ENCODE measurements at places on chromosomes 7 and 10.

DNA sequence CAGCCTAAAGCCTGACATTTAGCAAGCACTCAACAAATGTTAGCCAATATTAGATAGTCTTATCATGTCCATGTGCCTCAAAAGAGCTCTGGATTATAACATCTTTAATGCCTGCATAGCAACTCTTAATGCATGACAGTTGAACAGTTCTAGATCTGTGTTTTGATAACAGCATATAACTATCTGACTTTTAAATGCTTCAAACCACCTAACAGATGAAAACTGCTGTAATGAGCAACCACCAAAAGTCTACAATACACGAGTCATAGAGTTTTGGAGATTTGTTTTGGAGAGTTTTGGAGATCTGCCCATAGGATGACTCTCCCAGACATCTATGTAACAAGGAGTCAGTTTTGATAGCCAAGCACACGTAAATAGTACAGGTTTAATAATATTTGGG, 227.3 kb downstream of the TWIST1 start:
- DNase-seq: no peak

DNA sequence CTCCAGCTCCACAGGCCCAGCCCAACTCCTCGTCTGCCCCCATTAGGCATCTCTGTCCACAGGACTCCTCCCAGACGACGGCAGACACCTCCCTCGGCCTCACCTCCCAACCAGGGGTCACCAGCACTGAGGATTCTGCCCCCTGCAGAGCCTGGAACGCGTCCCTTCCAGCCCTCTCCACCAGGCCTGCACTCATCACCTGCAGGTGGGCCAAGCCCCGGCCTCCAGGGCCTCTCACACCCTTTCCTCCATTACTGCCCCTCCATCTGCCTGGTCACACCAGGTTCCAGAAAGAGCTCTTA, 42.7 kb upstream of the PDGFA start:
- DNase-seq: no peak

DNA sequence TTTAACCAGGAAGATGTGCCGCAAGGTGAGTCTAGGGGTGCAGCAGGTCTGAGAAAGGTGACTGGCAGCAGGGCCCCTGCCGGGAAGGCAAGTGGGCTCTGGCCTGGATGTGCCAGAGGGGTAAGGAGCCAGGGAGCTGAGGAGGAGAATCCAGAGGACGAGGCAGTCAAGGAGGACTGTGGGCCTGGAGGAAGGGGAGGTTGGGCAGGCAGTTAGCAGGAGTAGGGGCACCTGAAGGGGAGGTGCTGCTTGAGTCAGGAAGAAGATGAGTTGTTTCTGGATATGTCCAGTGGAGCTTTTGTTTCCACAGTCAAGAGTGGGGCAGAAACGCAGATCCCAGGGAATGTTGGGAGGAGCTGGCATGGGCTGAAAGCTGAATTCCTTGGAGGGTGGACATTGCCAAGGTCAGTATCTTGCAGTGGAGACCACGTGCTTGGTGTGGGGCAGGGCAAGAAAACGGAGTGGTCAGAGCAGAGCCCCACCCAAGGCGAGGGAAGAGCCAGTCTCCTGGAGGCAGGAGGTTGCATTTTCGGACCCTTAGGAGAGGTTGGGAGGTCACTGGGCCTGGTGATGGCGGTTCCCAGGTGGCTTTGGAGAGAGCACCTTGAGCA, 34.0 kb downstream of the MINDY4 start:
- no peak for DNase-seq

GRCh38 chr7:108190891-108191290, 60.7 kb upstream of the LAMB4 start:
- DNase-seq: no peak

- DNase-seq: no peak
Measured at GRCh38 chr7:151135525-151135845, 32.0 kb downstream of the GBX1 start.

GRCh38 chr7:157077986-157078644, 60.6 kb upstream of the UBE3C start:
- no peak for DNase-seq

DNA sequence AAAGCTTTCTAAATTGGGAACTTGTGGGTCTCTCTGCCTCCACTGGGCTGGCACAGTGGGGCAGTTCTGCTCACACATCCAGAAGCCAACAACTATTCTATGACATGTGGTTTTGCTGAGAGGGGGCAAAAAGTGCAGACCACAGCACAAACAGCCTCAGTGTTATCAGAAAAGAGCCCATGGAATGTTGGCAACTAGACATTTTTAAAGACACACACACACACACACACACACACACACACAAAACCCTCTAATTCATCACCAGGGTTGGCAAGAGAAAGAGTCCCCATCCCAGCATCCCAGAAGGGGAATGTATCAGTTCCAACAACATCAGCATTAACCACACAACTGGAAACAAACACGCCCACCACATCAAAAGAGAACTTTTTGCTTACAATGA, 117.1 kb downstream of the FGFR2 start:
- no peak for DNase-seq

DNA sequence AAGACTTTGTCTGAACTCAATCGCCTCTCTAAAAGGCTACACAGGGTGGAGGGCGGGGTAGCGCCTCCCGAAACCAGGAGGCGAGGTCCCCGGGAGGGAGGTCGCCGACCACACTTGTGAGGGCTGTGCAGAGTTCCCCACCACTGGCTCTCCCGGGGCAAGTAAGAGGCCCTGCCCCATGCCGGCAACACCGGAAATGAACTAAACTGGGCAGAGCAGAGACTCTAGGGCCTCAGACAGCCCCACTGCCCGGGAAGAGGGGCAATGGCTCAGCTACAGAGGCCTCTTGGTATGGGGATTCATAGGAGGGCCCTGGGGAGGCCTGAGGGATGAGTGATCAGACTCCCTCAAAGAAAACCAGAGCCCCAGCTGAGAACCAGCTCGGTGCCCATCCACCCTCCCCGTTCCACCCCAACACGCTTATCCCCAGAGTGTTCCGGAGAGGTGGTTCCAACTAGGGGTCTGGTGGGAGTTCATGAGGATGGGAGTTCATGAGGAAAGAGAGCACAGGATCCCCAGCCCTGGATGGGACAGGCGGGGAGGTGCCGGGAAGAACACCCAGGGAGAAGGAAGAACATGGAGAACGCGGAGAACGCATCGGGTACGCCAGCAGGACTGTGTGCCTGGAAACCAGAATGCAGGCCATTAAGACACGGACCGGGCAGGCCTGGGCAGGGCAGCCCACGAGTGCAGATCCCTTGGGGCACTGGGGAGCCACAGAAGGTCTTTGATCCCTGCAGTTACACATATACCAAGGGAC, 89.4 kb upstream of the MYL10 start:
- peak; percentile 26 for DNase-seq

- no peak for DNase-seq
Measured at GRCh38 chr7:11527707-11528106, 304.3 kb downstream of the THSD7A start.

DNA sequence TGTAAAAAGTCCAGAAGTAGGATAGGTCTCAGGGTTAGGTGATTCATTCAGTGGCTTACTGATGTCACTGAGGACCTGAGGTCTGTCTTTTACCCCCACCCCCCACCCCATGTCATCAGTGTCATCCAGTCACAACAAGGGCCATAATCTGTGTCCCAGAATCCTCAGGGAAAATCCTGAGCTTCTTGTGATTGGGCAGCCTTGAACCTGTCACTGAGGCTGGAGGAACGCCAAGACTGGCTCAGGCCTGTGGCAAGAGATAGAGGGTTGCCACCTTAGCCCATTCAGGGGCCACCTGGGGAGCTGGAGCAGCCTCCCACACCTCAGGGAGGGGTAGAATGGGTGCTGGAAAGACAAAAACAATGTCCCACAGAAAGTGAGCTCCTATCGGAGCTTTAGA, 29.7 kb downstream of the NUB1 start:
- no peak for DNase-seq

GRCh38 chr7:116171094-116171493, 39.2 kb upstream of the TES start:
- no peak for DNase-seq

- DNase-seq: no peak
Measured at GRCh38 chr10:65949526-65949925, 976.3 kb upstream of the LRRTM3 start.

- DNase-seq: no peak
Measured at GRCh38 chr10:31515116-31515515, 196.1 kb downstream of the ZEB1 start.

GRCh38 chr7:130365511-130366441, 14.5 kb upstream of the CPA1 start:
- DNase-seq: no peak

DNA sequence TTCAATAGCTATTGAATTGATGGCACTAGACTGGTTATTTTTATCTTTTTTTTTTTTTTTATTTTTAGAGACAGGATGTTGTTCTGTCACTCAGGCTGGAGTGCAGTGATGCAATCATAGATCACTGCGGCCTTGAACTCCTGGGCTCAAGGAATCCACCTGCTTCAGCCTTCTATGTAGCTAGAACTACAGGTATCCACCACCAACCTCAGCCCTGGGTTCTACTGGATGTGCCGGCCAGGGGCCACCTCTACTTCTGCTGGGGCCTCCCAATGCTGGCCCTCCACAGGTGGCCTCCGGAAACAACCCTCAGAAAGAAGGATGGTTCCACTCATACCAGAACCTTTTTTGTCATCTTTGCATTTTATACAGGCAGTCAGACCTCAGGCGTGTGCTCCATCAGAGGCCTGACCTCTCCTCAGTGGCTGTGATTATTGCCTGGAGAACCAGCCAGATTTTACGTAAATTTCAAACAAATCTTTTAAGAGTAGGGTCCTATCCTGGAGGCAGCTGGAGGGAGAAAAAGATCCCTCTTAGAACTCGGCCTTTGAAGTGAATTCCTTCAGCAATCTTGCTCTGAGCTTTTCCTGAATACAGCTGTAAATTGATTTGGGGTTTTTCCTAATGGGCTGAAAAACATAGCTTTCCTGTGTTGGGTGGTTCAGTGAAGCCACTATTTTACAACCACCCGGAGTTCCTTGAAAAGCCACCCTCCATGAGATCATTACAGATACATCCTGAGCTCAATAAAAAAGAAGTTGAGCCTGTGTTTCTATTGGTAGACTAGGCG, 110.0 kb downstream of the SPAG6 start:
- no peak for DNase-seq

GRCh38 chr7:150854066-150855000, 2.0 kb downstream of the AOC1 start:
- DNase-seq: no peak

GRCh38 chr7:121339082-121339481, 10.3 kb downstream of the WNT16 start:
- no peak for DNase-seq

DNA sequence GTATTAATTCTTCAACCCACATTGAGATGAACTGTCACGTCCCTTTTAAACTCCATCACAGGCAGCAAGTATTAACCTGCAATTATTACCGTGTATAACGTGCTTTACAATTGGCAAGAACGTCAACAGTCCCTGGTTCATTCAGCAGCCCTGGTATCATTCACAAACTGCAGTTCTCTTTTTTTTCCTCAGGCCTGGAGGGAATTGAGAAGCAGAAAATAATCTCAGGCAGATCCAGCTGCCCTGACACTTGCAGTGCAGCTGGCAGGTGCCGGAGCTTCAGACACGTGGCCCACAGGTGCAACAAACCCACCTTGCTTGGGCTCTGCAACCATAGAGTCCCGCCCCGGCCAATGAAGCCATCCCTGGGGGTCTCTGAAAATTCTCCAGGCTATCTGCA, 137.3 kb downstream of the PLXNA4 start:
- no peak for DNase-seq

GRCh38 chr7:1234049-1234880, 1.6 kb downstream of the UNCX start:
- DNase-seq: no peak

DNA sequence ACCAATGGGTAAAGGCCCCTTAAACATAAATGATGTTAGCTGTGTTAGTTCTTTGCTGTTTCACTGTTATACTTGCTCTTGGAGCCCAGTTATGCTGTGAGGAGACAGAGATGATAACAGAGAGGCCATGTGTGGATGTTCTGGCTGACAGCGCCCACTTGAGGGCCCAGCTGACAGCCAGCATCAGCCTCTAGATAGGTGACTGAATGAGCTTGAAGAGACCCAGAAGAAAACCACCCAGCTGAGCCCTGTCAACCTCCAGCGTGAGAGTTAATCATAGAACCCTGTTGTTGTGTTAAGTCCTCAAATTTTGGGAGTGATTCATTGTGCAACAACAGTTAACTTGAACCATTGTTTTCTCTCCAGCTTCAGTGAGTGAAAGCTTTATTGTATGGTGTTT, 91.7 kb downstream of the GLRX3 start:
- no peak for DNase-seq

DNA sequence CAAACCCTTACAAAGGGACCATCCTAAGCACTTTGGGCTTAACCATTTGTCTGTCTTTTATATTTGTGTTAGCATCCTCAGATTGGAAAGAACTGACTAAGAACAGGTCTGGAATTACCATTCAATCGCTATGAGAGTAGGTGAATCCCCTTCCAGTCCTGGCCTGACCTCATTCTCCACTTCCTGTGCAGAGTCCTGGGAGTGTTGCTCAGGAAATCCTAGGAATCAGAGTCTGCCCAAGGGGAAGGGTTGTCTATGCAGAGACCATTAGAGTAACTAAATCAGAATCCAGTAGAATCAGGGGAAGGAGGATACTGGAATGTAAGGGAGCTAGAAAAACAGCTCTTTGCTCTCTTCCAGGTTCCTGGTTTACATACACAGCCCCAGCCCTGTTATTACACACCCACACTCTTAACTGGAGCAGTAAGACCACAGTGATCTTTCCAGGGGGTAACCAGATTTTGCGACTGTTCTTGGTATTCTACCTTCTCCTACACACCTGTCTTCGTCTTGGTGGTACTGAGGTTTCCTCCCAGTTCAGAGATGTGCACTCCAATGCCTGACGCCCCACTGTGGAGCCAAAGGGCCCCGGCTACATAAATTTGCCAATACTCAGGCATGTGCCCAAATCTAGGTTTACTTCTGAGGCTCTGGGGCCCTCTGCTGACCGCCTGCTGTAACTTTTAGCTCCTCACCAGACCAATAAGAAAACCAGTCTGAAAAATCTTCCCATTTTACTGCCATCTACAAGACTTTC, 103.7 kb downstream of the RNF216 start:
- DNase-seq: peak; percentile 50

DNA sequence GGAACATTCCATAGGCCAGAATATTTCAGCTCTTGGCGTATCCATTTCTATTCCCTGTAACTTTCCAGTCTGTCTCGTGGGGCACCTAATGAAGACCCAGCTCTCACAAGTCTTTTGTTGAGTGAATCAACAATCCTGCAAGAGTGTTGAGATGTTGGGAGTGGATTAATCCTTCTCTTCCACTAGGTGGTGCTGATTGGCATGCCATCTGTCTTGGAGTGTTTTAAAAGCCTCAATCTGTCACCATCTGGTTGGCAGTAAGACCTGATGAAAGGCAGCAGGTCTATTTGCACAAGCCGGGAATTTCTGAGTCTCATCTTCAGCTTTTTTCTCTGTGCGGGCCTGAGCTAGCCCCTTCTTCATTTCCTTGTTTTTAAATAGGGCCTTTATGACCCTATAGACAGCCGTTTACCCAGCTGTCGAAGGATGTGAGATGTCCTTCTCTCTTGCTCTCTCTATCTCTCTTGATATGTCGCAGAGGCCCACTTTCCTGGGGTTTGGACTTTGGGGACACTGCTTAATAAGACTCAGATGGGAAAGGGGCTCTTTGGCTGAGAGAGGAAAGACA, 180.5 kb downstream of the ZNF365 start:
- peak; percentile 62 for DNase-seq

Data from Kasumi-1 (cell line).